ENCODE measurements at places on chromosomes 3 and 15. TPM values are rescaled to one million over a fixed set of nuclear protein-coding genes. Genes with fewer than 3 reads are reported as not detected.

MESP1 gene
- total RNA-seq, result 5.9 TPM

IL17RE gene
- 25.5 TPM for total RNA-seq

CCDC13 gene
- 0.68 TPM for total RNA-seq

CA12 gene
- total RNA-seq, result 21.5 TPM

DVL3 gene
- total RNA-seq, result 106 TPM

ZNF860 gene
- 7.5 TPM for total RNA-seq

METTL6 gene
- 23.0 TPM for total RNA-seq

SYNPR gene
- 0.90 TPM for total RNA-seq

SLC28A2 gene
- not detected for total RNA-seq

FEZF2 gene
- total RNA-seq, result not detected

Data from Calu3 (cell line).